Cortex of kidney (tissue), 1 donor: ENCODE measurements at places on chromosomes 11 and 22.

- DNase-seq: no peak
These were observed 10.8 kb downstream of the CRYBA4 start for GRCh38 chr22:26632422-26633155.

DNA sequence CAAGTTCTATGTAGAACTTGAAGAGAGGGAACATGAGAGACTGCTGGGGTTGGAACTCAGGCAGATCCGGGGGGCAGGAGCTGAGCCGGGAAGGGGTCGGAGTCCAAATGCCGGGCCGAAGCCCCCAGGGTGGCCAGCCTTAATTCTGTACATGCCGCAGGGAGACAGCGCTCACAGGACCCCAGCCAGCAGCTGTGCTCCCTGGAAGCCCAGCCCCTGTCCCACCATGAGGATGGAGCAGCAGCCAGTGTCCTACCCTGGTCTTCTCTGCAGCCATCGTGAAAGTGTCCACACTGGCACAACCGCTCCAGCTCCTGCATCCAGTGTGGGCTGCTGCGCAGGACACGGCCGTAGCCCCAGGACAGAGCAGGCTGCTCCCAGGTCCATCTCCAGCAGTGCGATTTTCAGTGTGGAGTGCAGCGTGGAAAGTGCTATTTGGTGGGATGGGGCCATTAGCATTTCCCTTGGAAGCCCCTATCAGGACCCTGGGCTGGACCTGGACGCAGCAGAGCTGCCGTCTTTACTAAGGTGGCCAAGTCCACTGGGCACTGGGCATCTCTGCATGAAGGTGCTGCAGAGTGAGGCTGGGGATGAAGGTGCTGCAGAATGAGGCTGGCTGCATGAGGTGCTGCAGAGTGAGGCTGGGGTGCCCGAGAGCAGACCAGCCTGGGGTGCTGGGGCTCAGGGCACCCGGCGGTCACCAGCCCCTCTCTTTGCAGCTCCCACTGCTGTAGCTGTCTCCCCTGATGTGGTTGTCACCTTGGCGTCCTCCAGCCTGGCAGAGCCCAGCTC lies 737.4 kb downstream of the BRD1 start:
- DNase-seq: no peak

GRCh38 chr11:65649656-65650546 lies 12.0 kb downstream of the SIPA1 start:
- no peak for DNase-seq

GRCh38 chr22:38080850-38081635 lies 2.9 kb downstream of the SLC16A8 start:
- DNase-seq: no peak

GRCh38 chr22:27443306-27443705 lies 358.2 kb downstream of the MN1 start:
- DNase-seq: no peak
